ENCODE measurements at places on chromosomes 2 and 18. TPM values are rescaled to one million over a fixed set of nuclear protein-coding genes. Genes with fewer than 3 reads are reported as not detected.

The IL18RAP gene
- 6.0 TPM for total RNA-seq

The EIF2B4 gene
- 29.2 TPM for total RNA-seq

The CTAGE1 gene
- total RNA-seq = not detected

The OTOF gene
- 0.81 TPM for total RNA-seq

The POTEF gene
- total RNA-seq = not detected

The NEURL3 gene
- total RNA-seq = 0.25 TPM

The GCFC2 gene
- total RNA-seq = 36.1 TPM

The CNDP1 gene
- not detected for total RNA-seq

The B3GNT2 gene
- 45.5 TPM for total RNA-seq

The RAB6C gene
- not detected for total RNA-seq

Data from activated CD8-positive, alpha-beta T cell treated with anti-CD3 and anti-CD28 coated beads for 36 hours (primary cell).